ENCODE measurements at places on chromosomes 4 and X.

DNA sequence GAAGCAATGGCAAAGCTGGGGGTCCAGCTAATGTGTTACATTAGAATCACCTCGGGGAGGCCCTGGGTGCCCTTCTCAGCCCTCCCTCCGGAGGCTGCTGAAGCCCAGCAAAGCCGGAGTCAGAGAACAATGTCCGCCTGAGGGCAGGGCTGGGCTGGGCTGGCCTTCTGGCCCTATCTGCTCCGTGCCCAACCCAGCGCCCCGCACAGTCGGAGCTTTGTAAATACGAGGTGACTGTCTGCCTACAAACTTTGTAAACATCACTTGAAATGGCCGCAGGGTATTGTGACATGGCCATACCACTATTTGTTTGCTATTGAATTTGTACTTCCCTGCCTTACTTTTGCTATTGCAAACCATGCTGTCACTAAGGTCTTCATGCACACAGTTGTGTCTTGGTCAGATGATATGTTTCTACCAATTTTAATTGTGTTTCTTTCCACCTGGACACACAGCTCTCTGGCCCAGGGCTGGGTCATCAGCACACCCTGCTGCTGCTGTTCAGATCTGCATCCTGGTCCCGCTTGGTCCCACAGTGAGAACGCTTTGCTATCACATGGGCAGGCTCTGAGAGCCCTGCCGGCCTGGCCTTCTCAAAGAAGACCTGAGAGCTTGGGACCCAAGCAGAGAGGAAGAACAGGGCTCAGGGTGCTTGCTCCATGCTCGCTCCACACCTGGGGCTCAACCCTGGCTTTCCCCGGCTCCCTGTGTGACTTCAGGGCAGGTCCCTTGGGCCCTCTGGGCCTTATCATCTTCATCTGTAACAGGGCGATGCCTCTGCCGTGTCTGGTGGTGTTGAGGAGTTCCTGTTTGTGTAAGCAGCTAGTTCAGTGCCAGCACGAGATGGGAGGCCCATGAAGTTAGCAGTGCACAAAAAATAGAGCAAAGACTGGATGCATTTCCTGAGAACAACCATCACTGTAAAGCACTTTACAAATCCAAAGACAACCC, 2.3 kb downstream of the S100P start:
- DNase-seq: no peak

- no peak for DNase-seq
These were observed 83.7 kb downstream of the FREM3 start for GRCh38 chr4:143616771-143617170.

DNA sequence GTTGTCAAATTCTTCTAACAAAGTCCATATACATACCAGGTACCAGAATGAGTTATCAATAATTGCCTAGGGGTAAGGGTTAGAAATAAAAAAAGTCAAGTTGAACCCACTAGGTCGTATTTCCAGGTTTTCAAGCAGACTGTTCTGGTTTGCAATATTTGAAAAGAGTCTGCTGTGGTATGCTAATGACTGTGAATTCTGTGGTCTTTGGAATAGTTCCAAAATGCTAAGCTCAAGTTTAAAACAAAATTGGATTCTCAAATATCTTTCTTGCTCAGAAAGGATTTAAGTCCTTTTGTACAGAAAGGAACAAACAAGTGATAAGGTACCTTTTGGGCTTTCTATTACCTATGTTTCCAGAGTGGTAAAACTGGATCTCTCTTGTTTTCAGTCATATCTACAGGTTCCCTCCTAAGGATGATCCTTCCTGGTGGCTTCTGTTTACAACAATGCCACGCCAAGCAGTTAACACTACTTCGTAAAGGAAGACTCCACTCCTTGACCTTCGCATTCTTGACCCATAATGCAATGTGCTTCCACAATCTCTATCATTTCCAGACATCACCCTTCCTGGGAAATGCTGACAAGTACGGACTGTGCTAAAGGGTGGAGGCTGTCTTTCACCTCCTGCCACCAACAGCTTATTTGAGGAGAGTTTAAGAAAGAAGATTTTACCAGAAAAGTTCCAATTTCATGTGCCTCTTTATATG, 531.7 kb upstream of the FTHL17 start:
- no peak for DNase-seq

DNA sequence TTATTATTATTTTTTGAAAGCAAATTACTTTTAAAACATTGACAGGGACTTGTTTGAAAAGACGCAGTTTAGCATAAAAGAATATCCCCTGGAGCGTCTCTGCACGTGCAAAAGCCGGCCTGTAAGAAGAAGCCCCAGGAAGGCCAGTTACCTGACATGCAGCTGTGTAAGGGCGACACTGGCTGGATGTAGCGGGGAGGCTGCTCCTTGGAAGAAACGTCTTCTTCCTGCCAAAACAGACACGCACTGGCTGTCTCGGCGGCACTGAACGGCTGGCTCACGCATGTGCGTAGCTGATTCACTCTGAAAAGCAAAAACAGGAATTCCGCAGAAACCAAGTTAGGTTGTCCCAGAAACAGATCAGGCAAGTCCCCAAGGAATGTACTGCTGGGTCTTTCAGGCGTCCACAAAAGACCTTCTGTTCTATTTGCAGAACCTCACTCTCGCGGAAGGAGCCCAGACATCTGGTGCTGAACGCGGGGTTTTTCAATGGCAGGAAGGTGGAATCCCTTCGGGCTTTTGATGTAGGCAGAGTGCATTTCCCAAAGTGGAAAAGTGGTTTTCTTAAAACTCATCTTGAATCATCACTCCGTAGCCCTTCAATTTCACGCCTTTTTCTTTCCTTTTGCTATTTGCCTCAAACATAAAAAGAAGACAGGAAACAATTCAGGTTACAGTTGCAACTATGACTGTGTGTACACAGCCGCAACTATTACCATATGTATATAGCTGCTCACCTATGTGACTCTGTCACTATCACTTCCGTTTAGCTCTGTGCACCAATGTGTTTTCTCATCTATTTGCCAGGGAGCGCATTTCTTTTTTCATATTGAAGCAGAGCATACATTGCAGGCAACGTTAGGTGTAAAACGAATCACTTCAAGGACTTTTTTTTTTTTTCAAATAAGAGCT, 38.1 kb upstream of the ARSH start:
- no peak for DNase-seq

DNA sequence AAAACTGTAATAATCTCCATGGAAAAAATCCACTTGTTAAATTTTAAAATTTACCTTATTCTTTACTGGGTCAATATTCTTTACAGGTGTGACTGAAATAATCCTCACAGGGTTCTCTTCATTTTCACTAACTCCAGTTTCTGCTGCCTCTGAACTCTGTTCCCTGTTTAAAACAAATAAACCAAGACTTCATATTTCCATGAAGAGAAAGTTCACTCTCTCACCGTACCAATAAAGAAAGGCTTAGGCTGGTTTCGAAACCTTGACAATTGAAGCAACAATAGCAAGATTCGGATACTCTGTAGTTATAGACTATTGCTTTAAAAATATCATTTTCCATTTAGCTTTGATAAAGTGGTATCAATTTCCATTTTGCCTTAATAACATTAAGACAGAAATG, 135.8 kb downstream of the PDS5A start:
- no peak for DNase-seq

- no peak for DNase-seq
These were observed 253.7 kb upstream of the TAPT1 start for GRCh38 chr4:16480011-16480410.

DNA sequence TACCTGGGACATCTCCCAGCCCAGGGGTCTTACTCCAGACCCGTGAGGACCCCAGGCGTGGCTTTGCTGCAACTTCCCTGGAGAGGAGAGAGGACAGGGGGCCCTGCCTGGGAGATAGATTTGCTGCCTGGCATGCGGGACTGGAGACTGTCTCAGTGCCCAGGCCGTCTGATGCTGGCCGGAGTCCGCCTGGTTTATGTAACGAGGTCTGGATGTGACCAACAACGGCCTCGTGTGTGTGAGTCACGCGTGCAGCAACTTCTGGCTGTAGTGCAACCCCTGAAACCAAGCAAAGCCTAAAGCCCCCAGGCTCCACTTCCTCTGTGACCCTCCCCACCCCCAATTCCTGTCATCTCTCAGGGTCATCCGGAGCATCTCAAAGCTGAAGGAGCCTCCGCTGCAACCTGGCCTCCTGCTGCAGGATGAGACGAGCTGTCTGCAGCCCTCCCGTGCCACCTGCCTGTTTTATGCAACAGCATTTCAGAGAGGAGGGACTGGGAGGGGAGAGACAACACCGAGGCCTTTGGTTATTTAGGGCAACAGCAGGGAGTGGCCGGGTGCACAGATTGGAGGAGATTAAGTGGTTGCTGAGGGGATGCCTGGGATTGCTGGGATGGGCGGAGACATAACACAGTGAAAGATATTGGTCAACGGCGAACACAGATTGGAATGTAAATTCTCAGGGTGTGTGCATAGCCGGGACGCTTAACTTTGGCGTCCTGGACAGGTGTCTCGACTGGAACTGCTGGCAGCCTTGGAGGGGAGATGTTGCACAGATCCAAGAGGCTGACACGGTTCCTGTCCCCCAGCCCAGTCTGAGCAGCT, 16.0 kb downstream of the XG start:
- DNase-seq: no peak

DNA sequence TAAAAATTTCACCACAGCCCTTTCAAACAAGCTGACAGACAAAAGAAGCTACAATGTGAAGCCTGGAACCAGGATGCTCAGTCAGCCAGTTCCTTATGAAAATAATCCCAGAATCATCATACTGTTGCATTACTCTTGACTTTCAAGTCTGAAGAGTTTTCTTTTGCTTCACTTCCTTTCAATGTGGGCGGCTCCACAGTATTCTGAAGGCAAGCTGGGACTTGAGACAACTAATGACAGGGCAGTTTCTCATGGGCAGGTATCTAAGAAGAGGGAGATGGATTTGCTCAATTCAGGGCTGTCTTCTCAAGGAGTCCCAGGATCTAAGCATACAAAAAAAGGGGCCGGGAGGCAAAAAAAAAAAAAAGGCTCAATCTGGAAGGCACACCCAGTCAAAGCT, 173.4 kb downstream of the PAPSS1 start:
- no peak for DNase-seq

- no peak for DNase-seq
These were observed at the start of gene CXXC4 for GRCh38 chr4:104494822-104495559. Gene CXXC4, minus strand, starts transcription at chr4:104494894. Its CDS starts 3,092 bp downstream, at chr4:104491802.

GRCh38 chr4:174117445-174117844, 166.0 kb downstream of the FBXO8 start:
- no peak for DNase-seq

DNA sequence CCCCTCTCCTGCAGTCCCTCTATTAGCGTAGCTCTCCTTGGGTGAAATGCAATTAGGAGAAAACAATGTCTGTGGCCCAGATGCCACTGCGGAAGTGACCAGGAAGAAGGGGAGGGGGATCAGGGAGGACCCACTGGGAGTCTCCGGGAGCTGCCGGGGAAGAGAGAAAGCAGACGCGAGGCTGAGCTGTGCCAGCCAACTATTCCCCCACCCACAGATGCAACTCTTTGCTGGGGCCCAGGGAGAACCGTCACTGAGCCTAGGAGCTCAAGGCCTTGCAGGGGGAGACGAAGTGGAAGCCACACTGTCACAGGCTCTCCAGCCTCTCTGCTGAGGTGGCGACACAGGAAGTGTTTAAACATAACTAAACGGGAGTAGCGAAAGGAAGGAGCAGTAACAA, 149.2 kb downstream of the BCOR start:
- DNase-seq: no peak

- no peak for DNase-seq
These were observed 28.7 kb downstream of the RAB28 start for GRCh38 chr4:13455411-13455810.

- DNase-seq: no peak
These were observed 2.1 kb upstream of the GPC4 start for GRCh38 chrX:133417364-133417763.

DNA sequence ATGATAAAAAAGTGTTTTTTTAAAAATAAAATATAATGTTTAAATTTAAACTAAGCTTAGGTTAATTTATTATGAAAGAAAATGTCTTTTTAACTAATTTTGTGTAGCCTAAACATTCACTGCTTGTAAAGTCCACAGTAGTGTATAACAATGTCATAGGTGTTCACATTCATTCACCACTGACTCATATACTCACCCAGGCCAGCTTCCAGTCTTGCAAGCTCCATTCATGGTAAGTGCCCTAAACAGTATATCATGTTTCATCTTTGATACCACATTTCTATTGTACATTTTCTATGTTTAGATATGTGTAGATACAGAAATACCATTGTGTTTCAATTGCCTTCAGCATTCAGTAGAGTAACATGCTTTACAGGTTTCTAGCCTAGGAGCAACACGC, 530.3 kb downstream of the EPHA5 start:
- no peak for DNase-seq

- no peak for DNase-seq
These were observed 3.8 kb upstream of the AMMECR1 start for GRCh38 chrX:110321670-110322069.

GRCh38 chrX:1011691-1012283, 200.7 kb downstream of the CRLF2 start:
- no peak for DNase-seq

GRCh38 chr4:102823897-102824296, 3.5 kb downstream of the UBE2D3 start:
- DNase-seq: no peak

GRCh38 chr4:28267166-28267565, 1406.5 kb downstream of the STIM2 start:
- no peak for DNase-seq

- no peak for DNase-seq
These were observed 644 bp upstream of the EBP start for GRCh38 chrX:48520976-48521352.

- DNase-seq: no peak
These were observed 15.7 kb downstream of the DAPP1 start for GRCh38 chr4:99832321-99832720.

GRCh38 chrX:3501833-3502535, 155.5 kb upstream of the MXRA5 start:
- DNase-seq: no peak

- no peak for DNase-seq
These were observed 46.7 kb downstream of the DDX60L start for GRCh38 chr4:168433571-168433970.

- no peak for DNase-seq
These were observed 92.7 kb upstream of the ARX start for GRCh38 chrX:25108481-25108880.

DNA sequence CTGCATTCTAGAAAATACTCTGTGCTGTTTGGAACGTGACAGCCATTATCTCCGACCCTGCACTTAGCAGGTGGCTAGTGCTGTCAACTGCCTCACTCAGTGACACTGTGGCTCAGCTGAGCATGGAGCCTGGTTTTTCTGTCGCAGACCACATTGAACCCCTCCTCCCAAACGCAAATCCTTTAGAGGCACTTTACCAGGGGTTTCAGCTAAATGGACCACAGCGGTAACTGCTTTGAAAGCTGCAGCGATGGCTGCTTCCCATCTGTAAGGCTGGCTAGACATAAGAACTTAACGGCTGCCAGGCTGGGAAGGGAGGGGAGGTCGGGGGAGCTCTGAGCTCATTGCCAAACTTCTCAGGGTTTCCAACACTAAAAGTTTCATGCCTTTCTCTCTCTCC, 8.1 kb downstream of the SLC34A2 start:
- no peak for DNase-seq

- no peak for DNase-seq
These were observed 854.4 kb upstream of the AGA start for GRCh38 chr4:178296669-178297068.

GRCh38 chr4:153808175-153808574, 19.3 kb upstream of the SFRP2 start:
- no peak for DNase-seq

All from stimulated activated CD4-positive, alpha-beta T cell treated with anti-CD3 and anti-CD28 coated beads, TNF-alpha, amount 100 ng/mL, for 48 hours (primary cell).